Fibroblast of pulmonary artery (primary cell): ENCODE measurements at places on chromosomes 2 and 18.

DNA sequence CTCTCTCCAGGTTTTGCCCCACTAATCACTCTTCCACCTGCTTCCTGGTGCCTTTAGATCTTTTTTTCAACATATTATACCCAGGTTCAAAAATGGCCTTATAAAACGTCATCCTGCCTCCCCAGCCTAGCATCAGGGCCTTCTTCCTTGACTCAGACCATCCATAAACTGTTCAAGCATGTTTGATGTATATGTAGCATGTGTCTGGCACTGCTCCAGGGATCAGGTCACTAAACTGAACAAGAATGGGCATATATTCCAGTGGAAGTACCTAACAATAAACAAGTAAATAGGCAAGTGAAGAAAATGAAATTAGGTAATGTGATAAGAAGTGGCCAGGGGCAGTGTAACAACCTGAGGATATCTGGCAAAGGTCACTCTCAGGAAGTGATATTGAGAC is 141.2 kb downstream of the TRIB2 start:
- DNase-seq: no peak

- no peak for DNase-seq
These were observed 195.8 kb downstream of the HDAC4 start for GRCh38 chr2:239204876-239205468.

GRCh38 chr2:11598228-11598731 is 64.4 kb downstream of the GREB1 start:
- DNase-seq: no peak

DNA sequence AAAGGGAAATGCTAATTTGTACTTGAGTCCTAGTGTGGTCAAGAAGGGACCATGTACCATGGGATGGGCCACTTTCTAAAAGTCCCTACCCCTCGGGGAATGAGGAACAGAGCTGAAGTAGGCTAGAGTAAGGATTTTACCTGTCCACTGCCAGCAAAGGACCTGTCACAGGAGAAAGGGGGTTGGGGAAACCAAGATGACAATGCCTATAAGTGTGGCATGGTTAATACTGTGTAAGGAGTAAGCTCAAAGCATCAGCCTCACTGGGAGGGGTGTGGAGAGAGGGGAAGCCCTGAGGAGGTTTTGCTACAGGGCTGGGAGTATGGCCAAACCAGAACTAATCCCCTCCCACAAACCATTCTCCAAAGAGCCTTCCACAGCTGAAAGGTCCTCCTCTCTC is 15.8 kb downstream of the GKN2 start:
- DNase-seq: peak; percentile 22

DNA sequence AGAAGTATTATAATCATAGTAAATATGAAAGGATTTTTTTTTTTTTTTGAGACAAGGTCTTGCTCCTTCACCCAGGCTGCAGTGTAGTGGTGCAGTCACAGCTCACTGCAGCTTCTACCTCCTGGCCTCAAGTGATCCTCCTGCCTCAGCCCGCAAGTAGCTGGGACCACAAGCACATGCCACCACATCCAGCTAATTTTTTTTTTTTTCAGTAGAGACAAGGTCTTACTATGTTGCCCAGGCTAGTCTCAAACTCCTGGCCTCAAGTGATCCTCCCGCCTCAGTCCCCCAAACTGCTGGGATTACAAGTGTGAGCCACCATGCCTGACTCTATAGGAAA is 301.6 kb upstream of the STON1 start:
- no peak for DNase-seq

- DNase-seq: no peak
These were observed 377.2 kb upstream of the KLHL29 start for GRCh38 chr2:23007631-23008235.

GRCh38 chr18:12840382-12840781 is 43.7 kb downstream of the PTPN2 start:
- DNase-seq: no peak

- no peak for DNase-seq
These were observed 727.6 kb upstream of the SOX11 start for GRCh38 chr2:4964579-4964978.

DNA sequence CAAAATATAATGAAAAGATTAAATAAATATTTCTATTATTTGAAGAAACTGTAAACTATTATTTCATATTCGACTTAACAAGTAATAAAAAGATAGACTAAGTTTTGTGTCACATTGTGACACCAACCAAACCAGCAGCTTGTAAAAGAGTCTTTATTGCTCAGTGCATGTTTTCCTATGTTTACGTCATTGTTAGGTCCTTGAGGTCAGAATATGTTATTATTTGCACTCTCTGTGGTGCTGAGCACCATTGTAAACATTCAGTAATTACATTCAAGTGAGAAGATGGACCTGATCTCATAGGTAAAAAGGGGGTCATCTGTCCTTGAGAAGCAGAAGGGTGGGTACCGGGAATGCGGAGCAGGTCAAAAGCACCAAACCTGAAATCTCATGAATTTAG is 1999.1 kb upstream of the CELF4 start:
- no peak for DNase-seq

GRCh38 chr2:48771241-48772014 is 15.9 kb upstream of the LHCGR start:
- no peak for DNase-seq
